ENCODE measurements at places on chromosomes 7 and 10.
A peak's percentile ranks its signal among the peaks of the same experiment; 100 is the strongest.

DNA sequence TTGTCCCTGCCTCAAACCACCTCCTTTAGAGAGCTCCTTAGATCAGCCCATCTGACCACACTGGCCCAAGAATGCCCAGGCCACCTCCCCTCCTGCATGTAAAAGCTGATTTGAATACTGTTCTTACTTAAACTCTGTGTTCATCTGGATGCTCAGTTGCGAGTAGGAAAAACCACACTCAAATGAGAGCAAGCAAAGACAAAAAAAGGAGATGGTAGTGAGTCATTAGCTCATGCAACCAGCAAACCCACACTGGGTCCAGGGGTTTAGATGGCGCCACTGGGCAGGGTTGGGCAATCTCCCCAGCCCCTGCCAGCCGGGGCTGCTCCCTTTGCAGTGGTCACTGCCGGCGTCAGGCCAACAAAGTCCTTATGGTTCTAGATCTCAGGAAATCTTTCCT, 32.7 kb downstream of the TSPAN15 start:
- DNase-seq: no peak

DNA sequence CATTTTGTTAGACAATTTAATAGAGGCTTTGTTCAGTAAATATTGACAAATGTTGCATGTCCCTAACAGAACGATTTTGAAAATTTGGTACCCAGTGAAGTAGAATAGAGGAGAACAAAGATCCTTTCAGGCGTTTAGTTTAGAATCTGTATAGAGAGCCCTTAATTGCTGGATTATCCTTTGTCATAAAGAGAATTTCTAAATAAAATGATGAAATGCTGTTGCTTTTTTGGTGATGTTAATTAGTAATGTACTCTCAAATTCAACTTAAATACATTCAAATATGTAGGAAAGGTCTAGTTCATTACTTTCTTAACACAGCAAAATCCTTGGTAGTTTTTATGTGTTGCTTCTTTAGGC, 1.2 kb downstream of the LUC7L2 start:
- no peak for DNase-seq

GRCh38 chr10:117204316-117204715, 7.0 kb downstream of the KCNK18 start:
- no peak for DNase-seq

DNA sequence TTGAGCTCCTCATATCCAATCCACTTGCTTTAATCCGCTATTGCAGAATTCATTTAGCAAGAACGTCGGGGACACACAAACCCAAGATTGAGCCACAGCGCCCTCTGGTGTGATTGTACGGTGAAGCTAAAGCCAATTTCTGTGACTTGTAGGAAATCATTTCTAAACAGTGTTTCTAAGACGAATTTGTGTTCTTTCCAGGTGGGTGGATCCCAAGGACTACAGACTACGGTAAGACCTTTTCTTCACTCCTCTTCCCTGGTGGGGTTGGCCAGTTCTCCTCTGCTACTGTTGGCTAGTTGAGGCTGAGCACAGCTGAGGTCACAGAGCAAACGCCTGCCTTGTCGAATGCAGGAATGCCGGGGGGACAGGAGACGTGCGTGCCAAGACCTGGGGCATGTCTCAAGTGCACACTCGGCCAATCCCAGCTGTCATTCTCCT, 5.2 kb downstream of the DMBT1 start:
- peak; percentile 73 for DNase-seq

DNA sequence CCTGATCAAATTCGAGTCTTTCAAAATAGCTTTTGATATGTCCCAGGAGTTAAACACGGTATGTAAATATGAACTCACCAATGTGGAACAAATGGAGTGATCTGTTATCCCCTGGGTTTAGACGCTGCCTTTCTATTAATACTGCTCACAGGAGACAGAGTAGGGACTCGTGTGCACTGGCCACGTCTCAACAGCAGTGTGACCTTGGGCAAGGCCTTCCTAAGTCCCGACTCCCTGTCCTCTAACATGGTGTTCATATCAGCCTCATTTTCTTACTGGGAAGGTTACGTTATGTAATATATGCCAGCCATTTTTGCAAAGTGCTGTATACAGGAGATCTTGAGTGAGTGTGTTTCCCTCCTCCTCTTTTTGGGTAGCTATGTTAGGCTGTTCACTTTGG, 1.8 kb downstream of the WDR37 start:
- no peak for DNase-seq

- DNase-seq: no peak
These were observed 1174.6 kb upstream of the LRRTM3 start for GRCh38 chr10:65751218-65751617.

- no peak for DNase-seq
These were observed 21.5 kb downstream of the RBM33 start for GRCh38 chr7:155665957-155666287.

DNA sequence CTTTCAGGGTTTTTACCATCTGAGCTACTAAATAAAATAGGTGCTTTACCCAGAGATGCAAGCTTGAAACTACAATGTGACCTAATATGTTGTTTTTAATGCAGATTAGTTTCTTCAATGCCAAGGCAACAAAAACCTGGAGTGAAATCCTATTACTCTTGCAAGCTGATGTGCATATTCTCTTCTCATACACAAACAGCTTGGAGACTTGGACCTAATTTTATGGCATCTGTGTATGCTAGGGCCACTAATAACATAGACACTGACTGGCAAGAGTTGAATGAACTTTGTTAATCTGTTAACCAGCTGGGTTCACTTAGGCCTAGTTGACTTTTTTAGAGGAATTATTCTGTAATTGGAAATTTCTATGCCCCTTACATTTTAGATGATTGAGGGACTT, 23.4 kb upstream of the SMIM30 start:
- DNase-seq: no peak

Measured in T-helper 9 cell (primary cell).